ENCODE measurements at places on chromosomes 1 and 21.

- no peak for DNase-seq
Observed at GRCh38 chr1:77378723-77379535, 97.1 kb downstream of the AK5 start.

DNA sequence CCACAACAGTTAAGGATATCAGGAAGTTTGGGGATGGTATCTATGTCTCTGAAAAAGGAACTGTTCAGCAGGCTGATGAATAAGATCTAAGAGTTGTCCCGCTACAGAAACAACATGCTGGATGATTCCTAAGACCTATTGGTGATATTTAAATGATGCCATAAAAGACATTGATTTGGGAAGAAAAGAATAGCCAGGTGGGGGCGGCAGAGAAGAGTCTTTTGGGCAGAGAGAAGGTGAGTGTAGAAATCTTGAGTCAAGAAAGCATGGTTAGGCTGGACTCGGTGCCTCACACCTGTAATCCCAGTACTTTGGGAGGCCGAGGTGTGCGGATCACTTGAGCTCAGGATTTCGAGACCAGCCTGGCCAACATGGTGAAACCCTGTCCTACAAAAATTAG lies 11.8 kb upstream of the TMEM201 start:
- DNase-seq: no peak

DNA sequence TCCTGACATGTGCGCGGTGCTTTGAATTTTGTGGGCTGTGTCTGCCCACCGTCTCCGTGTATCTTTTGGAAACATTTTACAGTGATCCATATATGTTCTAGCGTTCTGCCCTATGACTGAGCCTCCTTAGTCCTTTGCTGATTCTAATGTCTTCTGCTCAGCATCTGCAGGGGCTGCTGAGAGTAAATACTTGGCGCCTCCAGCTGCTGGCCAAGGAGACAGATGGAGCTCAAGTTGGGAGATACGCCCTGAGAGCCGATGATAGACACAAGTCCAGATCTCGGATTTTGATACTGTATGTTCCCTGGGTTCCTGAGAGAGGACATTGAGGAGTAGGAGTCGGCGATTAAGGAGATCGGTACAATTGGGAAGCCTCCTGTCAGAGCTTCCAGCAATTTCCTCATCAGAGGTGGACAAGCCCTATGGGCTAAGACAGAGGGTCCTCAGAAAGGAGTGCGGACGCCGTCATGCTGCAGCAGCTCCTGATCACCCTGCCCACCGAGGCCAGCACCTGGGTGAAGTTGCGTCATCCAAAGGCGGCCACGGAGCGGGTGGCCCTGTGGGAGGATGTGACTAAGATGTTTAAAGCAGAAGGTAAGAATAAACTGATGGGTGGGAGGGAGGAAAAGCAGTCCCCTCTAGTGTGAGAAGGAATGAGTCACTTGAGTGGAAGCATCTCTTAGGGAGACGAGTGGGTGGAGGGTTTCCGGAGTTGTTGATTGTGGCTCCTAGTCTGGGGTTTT lies 390 bp downstream of the ZFP69B start:
- DNase-seq: no peak

- no peak for DNase-seq
Observed at GRCh38 chr1:24866211-24867083, 63.6 kb downstream of the RUNX3 start.

GRCh38 chr1:84339503-84339902 lies 38.0 kb downstream of the SAMD13 start:
- no peak for DNase-seq

DNA sequence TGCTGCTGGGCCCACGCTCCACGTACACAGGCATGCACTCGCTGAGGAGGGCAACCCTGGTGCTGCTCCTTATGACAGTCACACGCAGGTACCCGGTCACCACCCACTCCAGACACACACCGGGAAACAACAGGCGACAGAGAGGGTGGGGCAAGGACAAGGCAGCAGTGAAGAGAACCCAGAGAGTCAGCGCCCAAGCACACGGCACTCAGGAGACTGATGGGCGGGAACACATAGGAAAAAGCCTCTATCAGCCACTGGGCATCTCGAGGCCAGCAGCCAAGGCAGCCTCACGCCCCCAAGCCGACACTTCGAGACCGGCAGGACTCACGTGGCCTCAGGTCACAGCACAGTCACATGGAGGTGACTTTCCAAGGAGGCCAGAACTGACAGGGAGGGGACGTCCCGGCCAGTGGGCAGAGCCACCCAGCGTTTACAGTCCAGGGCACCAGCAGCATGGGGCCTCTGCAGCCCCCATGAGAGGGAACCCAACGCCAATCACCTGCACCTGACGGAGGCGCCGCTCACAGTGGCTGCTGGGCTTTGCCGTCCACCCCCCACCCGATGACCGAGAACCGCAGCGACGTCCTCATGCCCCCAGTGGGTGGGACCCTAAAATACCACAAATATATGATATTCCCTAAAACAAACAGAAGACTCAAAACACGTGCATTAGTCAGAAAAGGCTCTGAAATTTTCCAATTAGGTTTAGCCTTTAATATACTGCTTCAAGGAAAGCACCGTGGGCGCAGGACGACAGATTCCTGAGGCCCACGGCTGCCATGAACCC lies 19.7 kb downstream of the PTTG1IP start:
- no peak for DNase-seq

GRCh38 chr1:16294219-16295212 lies 57.5 kb upstream of the CPLANE2 start:
- no peak for DNase-seq

GRCh38 chr1:101632548-101633272 lies 364.0 kb downstream of the OLFM3 start:
- no peak for DNase-seq

- DNase-seq: no peak
Observed at GRCh38 chr1:39165049-39165448, 39.4 kb upstream of the MACF1 start.

- DNase-seq: no peak
Observed at GRCh38 chr1:229432905-229433304, 989 bp downstream of the ACTA1 start.

DNA sequence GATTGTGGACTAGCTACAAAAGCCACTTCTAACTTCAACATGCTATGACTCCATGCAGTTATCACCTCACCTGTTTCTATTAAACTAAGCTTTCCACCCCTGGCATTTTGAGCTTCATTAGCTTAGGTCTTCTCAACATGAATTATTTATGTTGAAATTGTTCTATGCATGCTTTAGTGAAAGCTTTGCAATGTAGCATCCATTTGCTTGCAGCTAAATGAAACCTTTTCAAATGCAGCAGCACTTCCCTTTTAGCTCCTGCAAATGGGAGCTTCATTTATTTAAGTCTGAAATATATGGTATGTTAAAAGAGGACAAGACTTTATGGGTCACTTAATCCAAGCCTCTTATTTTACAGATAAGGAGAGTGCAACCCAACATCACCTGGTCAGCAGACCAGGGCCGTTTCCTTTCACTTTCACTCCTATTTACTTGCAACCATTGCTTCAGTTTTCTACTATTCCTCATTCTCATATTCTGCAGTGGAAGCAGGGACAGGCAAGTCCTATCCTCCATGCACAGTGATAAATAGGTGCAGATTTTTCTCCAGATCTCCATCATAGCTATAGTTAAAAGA lies 56.4 kb upstream of the SAMSN1 start:
- DNase-seq: no peak

DNA sequence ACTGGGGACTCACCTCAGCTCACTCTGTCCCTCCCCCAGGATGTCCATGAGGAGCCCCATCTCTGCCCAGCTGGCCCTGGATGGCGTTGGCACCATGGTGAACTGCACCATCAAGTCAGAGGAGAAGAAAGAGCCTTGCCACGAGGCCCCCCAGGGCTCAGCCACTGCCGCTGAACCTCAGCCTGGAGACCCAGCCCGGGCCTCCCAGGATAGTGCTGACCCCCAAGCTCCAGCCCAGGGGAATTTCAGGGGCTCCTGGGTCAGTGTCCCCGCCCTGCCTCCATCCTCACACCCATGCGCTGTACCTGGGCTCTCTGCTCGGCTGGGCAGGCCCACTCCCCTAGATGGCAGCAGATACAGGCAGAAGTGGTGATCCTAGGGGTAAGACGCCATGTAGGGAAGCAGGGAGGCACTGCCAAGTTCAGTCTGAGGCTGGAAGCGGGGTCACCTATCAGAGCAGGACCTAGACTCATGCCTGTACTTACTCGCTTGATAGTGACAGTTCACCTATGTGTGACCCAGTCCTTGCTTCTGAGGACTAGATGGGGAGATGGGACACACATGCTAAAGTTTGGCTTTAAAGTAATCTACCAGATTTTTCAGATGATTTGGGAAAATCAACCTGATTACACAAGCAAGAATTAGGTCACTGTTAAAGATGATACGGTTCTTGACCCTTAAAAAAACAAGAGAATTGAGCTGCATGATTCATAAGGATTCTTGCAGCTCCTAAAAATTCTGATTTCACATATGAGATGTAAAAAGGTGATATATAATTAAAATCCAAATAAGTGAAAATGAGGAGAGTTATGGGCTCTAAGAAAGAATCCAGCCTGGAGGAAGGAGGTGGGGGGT lies 38.7 kb downstream of the ETNK2 start:
- no peak for DNase-seq

- DNase-seq: no peak
Observed at GRCh38 chr1:176791906-176792305, 328.9 kb downstream of the PAPPA2 start.

GRCh38 chr1:29197590-29197924 lies 15.9 kb upstream of the SRSF4 start:
- no peak for DNase-seq

DNA sequence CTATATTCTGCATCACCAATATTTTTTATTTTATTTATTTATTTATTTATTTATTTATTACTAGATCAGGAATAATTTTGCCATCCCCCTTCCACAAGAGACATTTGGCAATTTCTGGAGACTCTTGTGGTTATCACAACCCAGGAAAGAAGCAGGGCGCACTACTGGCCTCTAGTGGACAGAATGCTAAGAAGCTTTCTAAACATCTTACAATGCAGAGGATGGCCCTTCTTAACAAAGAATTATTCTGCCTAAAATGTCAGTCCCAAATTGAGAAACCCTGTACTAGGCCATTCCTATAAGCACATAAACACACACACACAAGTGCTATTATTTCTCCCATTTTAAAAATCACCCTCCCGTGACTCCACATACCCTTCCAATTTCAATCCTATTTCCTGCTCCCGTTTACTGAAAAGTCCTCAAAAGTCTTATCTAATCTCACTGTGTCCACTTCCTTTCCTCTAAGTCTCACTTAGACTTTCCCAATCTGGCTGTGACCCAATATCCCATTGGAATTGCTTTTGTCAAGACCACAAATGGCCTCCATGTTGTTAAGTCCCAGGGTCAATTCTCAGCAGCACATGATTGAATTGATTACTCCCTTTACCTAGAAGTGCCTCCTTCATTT lies 43.7 kb upstream of the RNF11 start:
- no peak for DNase-seq

DNA sequence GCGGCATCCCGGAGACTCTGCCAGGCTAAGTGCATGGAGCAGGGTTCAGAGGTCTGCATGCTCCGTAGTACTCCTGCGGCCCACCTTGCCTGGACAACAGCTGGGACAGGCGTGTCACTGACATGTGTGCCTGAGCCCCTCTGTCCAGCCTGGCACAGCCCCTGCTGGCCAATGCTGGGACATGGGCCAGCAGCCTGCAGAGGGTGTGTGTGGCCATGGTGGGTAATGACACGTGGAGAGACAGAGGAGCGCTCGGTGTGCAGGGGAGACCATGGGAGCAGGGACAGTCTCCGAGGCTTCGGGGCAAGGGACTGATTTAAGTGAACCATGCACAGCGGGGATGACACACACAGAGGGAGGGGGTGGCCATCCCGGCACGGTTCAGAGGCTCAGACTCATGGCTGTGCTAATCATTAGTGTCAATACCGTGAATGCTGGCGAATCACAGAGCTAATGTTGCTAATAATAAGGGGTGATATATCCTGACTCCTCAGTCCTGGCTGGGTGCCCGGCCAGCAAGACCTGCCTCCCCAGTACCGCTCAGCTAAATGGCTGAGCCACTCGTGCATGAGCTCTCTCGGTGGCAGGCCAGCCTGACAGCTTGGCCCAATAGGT lies 41.5 kb downstream of the IGSF21 start:
- no peak for DNase-seq

DNA sequence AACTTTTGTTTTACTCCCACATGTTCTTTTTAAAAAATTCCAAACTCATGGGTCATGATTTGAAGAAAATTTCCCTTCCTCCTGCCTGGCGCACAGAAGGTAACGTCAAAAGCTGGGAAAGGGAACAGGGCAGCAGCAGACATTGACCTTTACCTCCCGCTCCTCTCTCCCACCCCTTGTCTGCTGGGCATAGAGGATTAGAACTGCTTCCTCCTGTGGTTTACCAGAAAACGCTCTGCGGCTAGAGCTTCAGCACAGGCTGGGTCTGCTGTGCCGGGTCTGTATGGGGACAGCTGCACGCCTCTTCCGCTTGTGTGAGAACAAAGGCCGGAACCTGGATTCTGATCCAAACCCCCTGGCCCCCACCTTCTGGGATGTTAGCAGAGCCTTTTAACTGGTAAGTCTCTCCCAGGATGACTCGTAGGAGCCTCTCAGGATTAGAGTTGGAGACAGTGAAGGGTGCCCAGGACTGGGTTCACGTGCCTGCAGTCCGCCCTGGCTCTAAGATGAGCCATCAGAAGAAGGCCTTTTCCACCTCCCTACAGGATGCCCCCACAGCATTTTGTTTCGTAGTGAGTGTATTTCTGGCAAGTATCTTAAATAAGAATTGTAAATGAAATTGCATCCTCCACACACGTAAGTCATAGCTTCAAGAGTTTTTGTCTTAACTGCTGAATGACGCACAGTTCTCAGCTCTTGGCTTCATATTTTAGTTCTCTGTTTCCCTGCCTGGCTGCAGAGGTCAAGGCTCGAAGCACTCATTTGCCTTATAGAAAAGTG lies 5.2 kb downstream of the H6PD start:
- no peak for DNase-seq

GRCh38 chr1:231628207-231628876 lies 1.8 kb downstream of the DISC1 start:
- no peak for DNase-seq

- DNase-seq: no peak
Observed at GRCh38 chr1:109910123-109910962, at the start of gene CSF1. CSF1 (plus strand) TSS chr1:109910849; CDS start chr1:109911024, 175 bp downstream.

DNA sequence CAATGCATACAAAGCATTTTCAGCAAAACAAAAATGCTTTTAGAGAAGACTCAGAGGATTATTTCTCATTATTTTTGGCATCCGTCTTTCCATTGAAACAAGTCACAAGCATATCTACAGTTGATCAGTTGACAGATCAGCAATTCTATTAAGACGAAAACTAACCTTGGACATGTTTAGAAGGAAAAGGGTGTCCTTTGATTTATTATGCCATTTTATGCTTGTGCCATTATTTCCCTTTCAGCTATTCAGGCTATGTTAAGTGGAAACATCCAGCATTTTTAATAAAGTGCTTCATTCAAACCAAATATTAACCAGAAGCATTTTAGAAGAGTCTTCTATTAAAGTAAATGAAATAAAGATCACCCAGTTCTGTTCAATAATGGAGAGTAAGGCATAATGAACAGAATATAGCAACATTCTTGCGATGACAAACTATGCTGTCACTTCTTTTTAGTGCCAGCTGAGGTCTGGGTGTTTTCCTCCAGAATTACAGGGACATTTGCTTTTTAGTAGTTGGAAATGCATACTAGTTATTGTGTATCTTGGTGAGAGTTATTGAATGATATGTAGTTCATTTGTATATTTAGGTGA lies 481.4 kb downstream of the PLA2G4A start:
- no peak for DNase-seq
